Stimulated activated naive CD4-positive, alpha-beta T cell (primary cell): ENCODE measurements at places on chromosomes 5 and 9.

GRCh38 chr5:169701910-169702451, 64.9 kb downstream of the DOCK2 start:
- DNase-seq, result no peak

DNA sequence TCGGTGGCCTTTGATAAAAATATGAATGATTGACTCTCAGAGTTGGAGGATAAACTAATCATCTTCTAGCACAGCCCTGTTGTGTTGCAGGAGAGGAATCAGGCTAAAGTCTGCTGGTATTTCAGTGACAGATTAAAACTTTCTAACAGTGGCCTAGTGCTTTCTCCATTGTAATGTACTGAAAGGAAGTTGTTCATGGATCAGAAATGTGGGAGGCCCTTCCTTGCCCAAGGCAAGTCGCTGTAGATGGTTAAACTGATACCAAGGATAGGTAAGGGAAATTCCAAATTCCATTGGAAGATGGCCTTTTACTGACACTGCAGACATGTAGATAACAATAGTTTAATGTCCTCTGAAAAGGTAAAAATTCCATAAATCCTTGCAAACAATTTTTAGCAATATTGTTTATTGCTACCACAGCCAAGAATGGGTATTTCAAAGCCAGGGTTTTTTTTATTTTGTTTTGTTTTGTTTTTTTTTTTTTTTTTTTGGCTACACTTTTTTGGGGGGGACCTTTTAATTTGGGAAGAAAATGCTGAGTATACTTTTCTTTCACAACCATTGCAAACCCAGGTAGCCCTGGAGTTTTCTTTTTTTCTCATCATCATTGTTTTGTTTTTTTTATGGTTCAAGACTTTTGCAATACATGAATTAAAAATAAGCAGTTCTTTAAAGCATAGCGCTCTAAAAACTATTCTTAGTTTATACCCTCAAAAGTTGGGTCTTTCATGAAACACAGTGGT, 35.5 kb downstream of the WDR36 start:
- DNase-seq, result no peak

DNA sequence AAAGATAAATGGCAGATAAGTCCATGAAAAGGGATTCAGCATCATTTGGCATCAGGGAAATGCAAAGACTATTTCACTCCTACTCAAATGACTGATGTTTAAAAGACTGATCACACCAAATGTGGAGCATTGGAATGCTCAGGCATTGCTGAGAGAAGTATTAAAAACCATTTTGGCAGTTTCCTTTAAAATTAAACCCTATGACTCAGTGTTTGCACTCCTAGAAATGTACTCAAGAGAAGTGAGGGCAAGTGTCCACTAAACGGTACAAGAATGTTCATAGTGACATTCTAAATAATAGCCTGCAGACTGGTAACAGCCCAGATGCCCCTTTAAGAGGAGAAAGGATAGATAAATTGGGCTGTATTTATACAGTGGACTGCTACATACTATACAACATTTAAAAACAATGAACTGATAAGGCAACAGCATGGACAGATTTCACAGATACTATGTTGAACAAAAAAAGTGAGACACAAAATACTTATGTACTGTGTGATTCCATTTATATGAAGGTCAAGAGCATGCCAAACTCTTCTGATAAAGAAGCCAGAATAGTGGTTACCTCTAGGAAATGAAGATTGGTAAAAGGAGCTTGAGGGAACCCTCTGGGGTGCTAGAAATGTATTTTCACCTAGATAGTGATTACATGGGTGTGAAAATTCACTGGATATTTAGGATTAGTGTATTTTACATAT, 24.6 kb downstream of the APC start:
- DNase-seq, result no peak

DNA sequence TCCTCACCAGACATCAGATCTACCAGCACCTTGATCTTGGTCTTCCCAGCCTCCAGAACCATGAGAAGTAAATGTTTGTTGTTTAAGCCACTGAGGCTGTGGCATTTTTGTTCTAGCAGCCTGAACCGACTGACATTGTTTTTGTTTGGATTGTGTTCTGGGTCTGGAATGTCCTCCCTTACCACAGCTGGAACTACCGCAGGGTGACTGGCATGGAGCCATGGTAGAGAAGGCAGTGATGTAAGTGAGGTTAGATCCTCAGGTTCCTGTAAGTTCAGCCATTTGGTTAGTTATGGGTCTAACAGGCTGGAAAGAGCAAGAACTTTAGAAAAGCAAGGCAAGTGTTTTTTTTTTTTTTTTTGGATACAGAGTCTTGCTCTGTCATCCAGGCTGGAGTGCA, 209.3 kb downstream of the DAB2IP start:
- DNase-seq, result no peak

GRCh38 chr5:2902186-2902585, 150.7 kb upstream of the IRX2 start:
- no peak for DNase-seq

DNA sequence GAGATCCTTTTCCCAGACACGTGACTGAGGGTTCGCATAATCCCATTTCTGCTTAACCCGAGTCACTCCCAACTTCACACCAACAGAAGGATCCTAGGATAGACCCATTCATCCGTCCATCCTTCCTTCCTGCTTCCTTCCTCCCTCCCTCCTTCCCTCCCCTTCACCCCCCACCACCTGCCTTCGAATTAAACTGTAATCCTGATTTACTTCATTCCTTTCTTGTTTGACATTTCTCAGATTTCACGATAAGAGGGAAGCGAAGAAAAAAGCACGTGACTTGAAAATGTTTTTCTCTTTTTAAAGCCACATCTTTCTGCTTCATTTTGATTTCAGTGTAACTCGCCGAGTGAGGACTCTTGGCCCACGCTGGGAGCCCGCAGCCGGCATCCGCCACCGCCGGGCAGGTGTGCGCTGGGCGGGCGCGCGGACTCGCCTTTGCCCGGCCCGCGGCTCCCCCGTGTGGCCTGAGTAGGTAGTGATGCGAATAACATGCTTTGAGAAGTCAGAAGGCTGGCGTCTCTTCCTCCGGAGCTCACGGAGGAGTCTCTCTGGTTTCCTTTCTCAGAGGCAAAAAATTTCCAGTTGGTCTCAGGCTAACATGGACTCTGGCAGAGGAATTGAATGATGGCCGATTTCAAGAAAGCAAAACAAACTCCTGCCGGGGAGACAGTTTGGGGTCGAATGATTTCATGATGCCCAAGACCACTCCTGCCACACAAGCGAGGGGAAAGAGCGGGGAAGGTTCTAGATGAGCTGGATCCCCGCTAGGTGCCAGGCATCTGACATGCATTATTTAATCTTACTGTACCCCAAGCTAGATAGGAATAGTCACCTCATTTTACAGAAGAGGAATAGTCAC, 117.7 kb downstream of the SLC12A2 start:
- peak; percentile 68 for DNase-seq

DNA sequence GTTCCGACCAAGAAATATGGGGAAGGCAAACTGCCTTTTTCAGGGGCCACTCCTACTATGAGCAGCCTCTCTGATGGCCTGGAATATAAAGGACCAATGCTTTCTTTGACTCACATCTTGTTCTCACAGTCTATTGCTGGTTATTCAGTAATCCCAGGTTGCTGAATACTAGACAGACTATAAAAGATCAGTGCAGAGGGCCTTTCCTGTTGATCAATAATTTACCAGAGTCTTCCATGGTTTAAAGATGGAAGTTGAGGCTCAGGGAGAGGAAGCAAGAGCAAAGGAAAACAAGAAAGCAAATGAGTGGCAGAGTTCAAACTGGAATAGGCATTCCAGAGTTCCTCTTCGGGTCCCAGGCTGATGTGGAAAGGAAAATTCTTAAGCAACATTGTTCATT, 62.9 kb downstream of the FBXO38 start:
- DNase-seq, result no peak

DNA sequence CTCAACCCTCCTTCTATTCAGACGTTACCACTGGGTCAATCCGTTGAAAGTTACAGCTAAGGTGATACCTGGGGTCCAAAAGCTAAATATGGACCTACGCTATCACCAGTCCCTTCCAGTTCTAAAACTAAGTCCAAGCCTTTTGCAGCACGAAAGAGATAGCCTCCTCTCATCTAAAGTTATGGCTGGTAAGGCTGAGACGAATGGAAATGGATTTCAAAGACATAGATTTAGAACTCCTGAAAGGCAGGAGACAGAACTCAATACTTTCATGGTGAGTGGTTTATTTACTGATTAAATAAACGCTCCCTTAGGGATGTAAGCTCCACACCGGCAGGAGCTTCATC, 751 bp upstream of the RIC1 start:
- no peak for DNase-seq

- DNase-seq, result no peak
Measured at GRCh38 chr9:121038804-121039203, 11.3 kb downstream of the C5 start.

- DNase-seq, result no peak
Measured at GRCh38 chr9:132879457-132880323, 992 bp downstream of the SPACA9 start.

GRCh38 chr9:69173497-69173890, 583 bp upstream of the TJP2 start:
- DNase-seq, result no peak
